HTR-8/SVneo (cell line): ENCODE measurements at places on chromosomes 4 and X.

GRCh38 chr4:62550121-62550520, 1350.0 kb downstream of the ADGRL3 start:
- no peak for DNase-seq

DNA sequence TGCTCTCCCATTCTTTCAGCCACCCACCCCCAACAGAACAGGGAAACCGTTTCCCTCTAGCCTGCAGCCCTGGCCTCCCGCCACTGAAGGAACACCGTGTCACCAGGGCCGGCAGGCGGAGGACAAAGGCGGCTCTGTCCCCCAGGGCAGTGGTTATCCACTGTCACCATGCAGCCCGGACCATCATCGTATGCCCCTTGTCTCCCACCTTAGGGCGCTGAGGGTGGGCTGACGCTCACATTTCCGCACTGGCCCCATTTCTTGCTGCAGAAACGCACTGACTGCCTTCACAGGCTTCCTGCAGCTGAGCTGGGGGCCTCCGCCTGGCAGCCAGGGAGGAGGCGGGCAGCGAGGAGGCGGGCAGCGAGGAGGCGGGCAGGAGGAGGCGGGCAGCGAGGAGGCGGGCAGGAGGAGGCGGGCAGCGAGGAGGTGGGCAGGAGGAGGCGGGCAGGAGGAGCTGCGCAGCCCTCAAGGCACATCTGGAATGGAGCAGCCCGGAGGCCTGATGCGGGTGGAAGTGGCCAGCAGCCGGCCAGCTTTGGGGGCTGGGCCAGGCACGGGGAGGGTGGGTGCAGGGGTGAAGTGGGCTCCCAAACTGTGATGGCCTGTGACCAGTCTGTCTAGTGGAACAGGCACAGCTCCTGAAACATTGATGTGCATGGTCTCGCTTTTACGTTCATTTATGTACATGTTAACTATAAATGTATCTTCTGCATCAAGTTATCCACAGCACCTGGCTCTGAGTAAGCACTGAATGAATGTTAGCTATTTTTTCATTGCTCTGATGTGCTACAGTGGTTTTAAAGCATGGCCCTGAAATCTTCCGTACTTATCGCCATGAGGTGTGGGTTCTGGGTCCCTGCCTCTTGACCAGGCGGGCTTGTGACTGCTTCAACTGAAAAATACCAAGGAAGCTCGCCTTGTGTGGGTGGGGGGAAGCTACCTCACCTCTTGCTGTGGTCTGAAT, 20.6 kb upstream of the KIAA0232 start:
- DNase-seq = no peak

DNA sequence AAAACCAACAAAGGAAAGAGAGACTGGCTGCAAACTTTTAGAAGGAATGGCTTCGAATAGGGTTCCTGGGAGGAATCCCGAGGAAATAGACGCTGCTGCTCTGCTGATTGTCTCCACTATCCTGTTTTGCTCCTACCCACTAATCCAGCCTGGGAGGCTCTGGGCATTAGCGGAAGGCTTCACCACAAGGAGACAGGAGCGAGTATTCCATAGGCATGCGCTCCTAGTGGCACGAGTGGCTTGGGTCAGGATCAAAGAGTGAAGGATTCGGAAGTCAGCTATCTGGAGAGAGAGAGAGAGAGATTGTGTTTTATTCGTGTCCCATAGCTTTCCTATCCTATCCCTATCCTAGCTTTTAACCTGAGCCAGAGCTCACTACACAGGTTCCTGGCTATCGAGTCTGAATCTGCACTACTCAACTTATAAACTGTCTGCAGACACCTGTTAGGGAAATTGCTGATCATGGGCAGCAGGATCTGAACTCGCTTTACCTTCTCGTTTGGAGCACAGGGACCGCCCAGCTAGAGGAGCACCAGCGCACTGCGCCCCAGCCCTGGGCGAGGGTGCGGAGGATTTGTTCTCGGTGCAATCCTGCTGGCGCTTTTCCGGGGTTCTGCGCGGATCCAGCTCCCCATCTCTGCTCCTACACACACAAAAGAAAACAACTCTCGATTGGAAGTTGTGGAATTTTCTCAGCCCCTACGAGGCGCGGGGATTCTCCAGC, 740 bp upstream of the NPY2R start:
- DNase-seq = no peak

DNA sequence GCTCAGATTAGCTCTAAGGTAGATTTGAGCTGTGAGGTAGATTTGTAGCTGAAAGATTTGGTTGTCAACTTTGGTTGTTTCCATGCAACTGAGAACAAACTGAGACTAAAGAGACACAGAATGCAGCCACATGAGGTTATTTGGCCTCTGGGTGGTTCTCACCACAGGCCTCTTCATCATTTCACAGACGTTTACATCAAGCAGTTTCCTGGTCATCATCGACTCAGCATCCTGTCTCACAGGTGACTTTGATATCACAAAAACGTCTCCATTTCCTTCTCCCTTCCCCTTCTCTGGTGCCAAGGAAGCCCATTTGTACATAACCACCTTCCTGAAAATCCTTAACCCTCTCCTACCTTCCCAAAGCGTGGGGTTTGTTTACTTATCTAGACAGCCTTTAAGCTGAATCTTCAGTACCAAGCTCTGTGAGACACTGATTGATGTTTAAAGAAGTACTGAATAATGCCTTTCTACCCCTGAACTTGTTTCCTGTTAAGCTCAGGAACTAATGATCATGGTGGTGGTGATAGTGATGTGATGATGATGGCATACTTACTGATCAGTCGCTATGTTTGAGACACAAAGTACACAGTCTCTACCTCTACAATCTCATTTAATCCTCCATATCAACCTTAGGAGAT, 81.9 kb downstream of the FAM114A1 start:
- peak; percentile 8 for DNase-seq

DNA sequence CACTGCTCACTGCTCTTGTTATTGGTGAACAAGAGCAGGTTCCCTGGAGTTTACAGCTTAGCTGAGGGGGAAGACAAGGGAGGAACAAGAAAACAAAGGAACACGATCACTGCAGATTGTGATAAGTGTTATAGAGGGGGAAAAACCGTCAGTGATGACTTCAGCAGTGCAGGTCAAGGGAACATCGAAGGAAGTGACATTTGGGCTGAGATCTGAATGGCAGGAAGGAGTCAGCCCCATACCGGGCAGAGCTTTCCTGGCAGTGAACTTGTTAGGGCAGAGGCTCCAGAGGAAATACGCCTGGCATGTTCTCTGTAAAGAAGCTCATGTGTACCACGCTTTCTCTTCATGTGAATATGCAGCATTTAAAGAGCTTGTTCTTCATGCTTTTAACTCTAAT, 78.1 kb downstream of the LDB2 start:
- DNase-seq = no peak

DNA sequence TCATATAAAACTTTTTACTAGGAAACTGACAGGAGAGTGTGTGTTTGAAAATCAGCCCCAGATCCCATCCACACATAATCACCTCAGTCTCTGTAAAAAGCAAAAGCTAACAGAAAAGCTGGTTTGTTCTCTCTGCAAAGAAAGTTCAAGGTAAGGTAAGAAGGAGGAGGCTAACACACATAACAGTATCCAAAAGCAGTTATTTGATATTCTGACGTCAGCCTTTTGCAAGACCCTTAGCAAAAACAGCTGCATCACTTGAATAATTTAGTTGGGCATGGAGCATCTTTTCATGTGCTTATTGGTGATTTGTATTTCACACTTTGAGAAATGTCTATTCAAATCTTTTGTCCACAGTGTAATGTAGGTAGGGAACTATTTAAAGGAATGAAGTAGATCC, 5.5 kb downstream of the TCEAL9 start:
- DNase-seq = no peak

- DNase-seq = peak; percentile 8
Measured at GRCh38 chrX:39814391-39814790, 283.4 kb downstream of the BCOR start.

DNA sequence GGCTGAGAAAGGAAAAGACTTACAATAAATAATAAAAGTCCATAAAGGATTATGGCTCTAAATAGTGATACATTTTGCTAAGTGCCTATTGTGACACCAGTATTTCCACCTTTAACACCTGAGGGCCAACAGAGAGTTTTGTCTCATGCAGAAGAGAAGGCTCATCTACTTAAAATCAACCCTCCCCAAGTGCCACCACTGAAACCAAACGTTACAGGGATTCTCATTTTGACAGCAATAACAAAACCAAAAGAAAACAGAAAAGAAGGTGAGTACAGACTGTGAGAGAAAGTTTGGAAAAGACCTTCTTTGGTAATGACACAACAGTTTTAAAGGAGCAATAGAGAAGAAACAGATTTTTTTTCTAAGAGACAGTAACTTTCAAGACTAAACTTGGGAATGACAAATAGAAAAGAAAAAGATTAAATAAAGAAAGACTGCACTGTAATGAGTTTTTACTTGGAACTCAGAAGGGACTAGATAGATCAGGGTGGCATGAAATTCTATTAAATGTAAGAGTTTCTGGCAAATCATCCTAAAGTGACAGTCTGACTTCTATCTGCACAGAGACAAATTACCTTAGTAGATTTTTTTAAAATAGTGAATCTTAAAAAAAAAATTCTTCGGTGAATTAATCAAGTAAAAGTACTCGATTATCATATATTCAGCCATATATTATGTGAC, 109.7 kb downstream of the ZNF827 start:
- DNase-seq = no peak

GRCh38 chr4:37665333-37666320, 20.5 kb downstream of the RELL1 start:
- DNase-seq = no peak

DNA sequence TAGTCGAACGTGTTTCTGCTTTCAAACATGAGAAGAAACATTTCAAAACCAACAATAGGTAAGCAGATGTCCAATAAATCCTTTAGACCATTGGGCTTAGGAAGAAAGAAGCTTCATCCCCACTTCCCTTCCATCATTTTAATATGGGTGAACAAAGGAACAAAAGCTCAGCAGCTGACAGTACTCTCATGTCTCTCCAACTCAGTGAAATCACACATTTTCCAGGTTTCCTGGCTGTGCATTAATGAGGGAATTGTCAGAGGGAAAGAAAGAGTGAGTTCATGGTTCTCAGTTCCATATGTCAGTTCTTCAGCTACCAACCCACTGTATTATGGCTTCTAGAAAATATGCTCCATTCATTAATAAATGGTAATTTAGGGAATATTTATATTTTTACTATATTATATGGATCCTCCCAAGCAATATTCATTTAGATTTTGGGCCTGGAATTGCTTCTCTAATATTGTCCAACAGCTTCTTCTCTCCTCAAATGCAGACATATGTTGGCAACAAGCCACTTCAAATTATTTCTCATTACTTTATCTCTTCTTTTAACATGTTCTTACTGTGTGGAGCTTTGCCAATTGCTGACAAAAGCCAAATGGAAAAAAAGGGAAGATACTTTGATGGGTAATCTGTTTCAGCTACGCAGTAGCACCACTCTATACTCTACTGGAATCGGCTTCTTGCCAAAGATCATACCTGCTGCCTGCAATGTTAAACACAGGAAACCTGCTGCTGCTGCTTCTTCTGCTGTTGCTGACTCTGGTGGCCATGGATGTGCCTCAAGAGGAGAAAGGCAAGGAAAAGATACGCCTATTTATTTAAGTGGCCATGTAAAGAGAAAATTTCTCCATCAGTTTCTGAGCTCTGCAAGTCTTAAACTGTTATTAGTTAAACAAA, 1757.6 kb downstream of the ARAP2 start:
- DNase-seq = no peak

DNA sequence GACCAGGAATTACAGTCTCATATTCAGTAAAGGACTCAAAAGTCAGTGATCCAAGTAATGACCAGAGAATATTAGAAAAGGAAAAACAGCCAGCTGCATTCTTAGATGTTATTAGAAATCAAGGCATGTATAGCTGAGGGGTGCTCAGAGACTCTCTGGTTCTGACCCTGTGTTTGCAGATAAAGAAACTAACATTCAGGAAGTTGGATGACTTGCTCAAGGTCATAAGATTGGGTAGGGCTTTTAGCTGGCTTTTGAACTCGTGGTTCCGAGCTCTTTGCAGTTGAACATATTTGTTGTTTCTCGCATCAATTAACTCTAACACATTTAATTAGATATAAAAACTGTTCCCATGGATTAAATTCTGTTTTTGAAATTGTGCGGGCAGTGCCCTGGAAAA, 62.5 kb upstream of the ENPP6 start:
- DNase-seq = no peak

- DNase-seq = no peak
Measured at GRCh38 chr4:176099314-176099713, 33.7 kb downstream of the WDR17 start.

- no peak for DNase-seq
Measured at GRCh38 chr4:183094393-183095198, 4.5 kb upstream of the WWC2 start.

DNA sequence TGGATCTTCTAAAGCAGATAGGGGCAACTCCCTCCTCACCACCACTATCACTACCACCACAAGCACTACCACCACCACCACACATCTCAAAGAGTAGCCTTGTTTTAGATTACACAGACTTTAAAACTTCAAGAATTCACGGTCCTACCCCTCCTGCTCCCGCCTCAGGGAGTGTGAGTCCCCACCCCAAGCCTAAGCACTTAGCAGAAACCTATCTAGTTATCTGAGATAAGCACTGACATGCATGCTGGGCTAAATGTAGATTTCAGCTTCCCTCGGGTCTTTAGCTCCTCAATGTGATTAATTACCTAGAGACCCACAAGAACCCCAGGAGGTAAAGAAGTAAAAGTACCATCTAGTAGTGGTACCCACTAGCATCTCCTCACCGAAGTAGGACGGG, 775 bp downstream of the AMOT start:
- no peak for DNase-seq

DNA sequence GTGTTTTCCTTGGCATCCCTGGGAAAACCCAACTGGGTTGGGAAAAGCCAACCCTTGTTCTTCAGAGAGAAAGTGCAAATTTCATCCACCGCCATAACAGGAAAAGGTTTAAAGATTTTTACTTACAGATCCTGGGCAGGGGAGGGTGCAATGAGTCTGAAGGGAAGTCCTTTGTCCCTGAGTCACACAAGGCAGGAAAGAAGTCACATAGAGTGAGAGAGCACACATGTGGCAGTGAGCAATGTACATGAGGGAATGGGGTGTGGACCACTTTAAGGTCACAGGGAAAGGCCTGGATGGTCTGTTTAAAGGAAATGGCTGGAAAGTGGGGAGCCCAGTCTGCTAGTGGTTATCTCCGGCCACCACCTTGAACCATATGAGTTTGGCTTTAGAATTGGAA, 248.9 kb downstream of the HS3ST1 start:
- no peak for DNase-seq

- DNase-seq = no peak
Measured at GRCh38 chr4:105343146-105343931, 130.5 kb downstream of the PPA2 start.

GRCh38 chr4:144564358-144564757, 81.6 kb upstream of the HHIP start:
- DNase-seq = no peak

DNA sequence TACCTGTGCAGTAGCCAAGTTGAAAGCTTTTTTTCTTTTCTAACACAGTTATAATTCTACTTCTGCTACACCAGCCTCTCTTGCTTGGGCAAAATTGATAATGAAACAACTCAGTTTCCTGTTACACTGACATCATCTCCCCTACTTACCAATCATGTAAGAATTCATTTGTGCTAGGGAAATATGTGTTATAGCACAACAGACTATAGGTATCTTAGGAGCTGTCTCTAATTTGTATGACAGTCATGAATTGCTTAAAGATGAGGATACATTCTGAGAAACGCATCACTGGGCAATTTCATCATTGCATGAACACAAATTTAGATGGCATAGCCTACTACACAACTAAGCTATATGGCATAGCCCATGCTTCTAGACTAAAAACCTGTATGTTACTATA, 246.3 kb upstream of the ANKRD50 start:
- DNase-seq = no peak
